ENCODE measurements at places on chromosomes 7 and 10. TPM values are rescaled to one million over a fixed set of nuclear protein-coding genes. Genes with fewer than 3 reads are reported as not detected.

DNA sequence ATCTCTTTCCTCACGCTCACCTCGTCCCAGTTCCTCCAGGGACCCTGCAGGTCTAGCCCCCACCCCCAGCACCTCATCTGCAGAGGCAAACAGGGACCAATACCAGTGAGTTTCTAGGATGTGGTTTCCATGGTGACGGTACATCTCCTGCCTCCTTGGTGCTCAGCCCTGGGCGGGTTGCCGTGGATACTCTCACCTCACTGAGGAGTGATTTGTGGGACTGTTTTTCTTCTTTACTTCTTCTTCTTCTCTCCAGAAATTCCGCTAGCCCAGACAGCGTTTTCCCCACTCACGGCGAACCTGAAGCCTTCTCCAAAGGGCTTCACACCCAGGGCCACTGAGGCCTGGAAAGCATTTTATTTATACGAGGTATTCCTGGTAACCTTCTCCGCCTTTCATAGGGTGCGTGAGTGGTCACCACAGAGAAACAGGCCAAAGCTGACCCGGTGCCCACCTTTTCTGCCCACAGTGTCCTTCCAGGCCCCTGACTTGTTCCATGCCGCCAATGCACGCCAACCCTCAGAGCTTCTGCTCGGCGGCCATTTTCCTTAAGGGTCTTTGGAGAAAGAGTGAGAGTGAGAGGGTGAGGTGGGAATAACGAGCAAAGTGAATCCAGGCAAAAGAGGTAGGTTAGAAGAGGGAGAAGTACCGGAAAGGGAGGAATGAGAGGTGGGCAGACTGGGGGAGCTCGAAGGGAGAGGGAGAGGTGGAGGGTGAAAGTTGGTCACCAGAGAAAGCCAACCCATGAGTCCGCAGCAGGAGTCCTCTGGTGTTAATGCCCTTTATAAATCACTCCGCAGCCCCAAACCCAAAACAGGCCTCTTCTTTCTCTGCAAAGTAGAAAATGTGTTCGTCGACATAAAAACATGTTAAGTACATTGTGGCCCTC is 15.5 kb downstream of the FAM241B start:
- H3K27me3 ChIP-seq, result no peaks in the 10 kb centered on the region
- DNase-seq, result no peak
- H3K4me3 ChIP-seq, result no peak overlapping the region
- no peaks in the 10 kb centered on the region for H3K4me1 ChIP-seq
- no peaks in the 10 kb centered on the region for H3K36me3 ChIP-seq

DNA sequence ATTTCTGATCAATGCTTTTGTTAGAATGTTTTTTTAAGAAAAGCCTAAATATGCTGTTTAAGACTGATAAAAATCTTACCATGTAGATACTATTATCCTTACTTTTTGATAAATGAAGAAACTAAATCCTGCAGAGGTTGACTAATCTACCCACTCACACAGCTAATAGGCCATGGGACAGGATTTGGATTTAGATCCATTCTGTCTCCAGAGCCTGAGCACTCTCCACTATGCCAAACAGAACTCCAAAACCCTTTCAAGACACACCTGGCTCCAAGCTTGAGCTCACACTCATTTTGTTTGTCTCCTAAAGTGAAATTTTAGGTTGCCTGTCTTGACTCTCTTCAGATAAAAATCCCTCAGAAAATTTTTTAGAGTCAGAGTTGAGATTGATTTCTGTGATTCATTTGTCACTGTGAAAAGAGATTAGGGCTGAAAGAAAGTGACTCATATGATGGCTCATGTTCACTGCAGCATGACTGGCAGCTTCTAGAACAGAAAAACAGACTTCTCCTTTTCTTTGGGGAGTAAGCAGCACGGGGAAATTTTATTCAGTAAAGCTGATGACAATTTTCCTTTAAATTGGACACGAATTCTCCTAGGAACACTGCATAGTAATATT is 132.3 kb upstream of the POT1 start:
- H3K36me3 ChIP-seq, result no peaks in the 10 kb centered on the region
- H3K27ac ChIP-seq, result no peak overlapping the region
- DNase-seq, result no peak
- no peak overlapping the region for H3K4me3 ChIP-seq

DNA sequence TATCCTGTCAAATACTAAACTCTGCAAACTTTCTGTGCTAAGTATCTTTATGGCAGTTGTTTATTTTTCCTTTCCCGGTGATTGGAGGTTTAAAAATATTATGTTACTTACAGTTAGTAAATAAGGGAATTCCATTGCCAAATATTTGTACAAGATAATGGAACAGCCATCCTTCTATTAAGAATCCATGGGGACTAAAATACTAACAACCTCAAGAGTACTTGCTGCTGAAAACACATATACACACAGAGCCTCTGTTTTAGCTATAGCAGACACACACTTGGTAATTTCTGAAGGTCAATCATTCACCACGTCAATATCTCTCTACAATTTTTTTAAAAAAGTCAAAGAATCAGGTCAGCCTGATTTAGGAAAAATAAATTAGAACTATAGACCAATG is 32.4 kb downstream of the TSPAN12 start:
- H3K27me3 ChIP-seq, result no peaks in the 10 kb centered on the region
- no peak overlapping the region for H3K4me3 ChIP-seq
- H3K36me3 ChIP-seq, result no peaks in the 10 kb centered on the region
- H3K27ac ChIP-seq, result no peak overlapping the region
- no peaks in the 10 kb centered on the region for H3K4me1 ChIP-seq

GRCh38 chr10:11721806-11722205 is 20.4 kb upstream of the ECHDC3 start:
- H3K27me3 ChIP-seq, result no peaks in the 10 kb centered on the region
- no peaks in the 10 kb centered on the region for H3K36me3 ChIP-seq
- H3K27ac ChIP-seq, result no peak overlapping the region
- H3K4me3 ChIP-seq, result no peak overlapping the region
- no peak for DNase-seq
- peaks cover 19% of the 10 kb centered on the region for H3K4me1 ChIP-seq

- H3K27ac ChIP-seq, result no peak overlapping the region
- H3K27me3 ChIP-seq, result peaks cover 3% of the 10 kb centered on the region
- DNase-seq, result no peak
- H3K4me3 ChIP-seq, result no peak overlapping the region
Observed at GRCh38 chr10:125023862-125024496, 82.1 kb downstream of the ZRANB1 start.

SPDYE2B gene
- 0.51 TPM for polyA plus RNA-seq

SH2D4B gene
- not detected for polyA plus RNA-seq

OR6V1 gene
- polyA plus RNA-seq, result not detected

Measured in GM12878 (cell line).